ENCODE measurements at places on chromosomes 4 and X.

- no peak for DNase-seq
Observed at GRCh38 chr4:68569466-68570121, 6.5 kb downstream of the UGT2B17 start.

- no peak for DNase-seq
Observed at GRCh38 chr4:109730619-109731545, 1.0 kb upstream of the PLA2G12A start.

DNA sequence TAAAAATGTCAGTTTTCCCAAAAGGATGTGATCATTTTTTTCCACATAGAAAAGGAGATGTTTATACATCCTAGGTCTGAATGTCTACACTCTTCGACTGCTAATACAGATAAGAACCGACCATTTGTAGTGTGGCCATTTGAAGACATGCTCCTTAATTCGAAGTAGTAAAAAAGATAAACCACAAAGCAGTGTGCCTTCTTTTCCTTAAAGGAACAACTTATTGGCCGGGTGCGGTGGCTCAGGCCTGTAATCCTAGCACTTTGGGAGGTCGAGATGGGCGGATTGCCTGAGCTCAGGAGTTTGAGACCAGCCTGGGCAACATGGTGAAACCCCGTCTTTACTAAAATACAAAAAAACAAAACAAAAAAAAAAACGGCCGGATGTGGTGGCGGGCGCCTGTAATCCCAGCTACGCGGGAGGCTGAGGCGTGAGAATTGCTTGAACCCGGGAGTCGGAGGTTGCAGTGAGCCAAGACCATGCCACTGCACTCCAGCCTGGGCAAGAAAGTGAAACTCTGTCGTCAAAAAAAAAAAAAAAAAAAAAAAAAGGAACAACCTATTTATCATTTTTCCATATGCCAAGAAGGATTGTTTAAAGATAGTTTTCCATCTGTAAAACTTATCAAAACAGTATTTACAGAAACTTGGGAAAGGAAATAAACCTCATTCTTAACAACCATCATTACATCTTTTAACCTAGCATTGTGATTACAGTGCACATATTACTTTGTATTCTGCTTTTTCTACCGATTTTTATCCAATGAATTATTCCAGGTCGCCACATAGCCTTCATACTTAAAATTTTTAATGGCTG lies 2.6 kb downstream of the INTS6L start:
- no peak for DNase-seq

DNA sequence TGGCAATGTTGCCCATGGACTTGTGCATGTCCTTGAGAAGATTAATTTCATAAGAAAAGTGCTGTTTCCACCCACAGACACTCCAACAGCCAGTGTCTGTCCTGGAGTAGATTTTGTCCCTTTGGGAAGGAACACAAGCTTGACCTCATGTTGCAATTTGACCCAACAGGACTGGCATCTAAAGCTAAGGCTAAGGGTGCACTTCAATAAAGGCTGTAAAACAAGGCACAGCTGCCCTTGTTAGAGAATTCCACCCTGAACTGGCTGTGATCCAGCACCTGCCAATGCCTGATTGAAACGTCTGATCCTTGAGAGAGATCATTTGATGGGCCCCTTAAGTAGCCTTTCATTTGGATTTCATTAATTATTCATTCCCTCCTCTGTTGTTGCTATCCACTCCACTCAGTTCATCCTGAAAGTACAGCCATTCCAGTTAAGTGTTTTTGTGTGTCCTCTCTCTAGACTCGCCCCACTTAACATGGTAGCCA lies 56.2 kb downstream of the CD99L2 start:
- DNase-seq = no peak

- DNase-seq = no peak
Observed at GRCh38 chr4:40918330-40918729, 168.6 kb downstream of the NSUN7 start.

DNA sequence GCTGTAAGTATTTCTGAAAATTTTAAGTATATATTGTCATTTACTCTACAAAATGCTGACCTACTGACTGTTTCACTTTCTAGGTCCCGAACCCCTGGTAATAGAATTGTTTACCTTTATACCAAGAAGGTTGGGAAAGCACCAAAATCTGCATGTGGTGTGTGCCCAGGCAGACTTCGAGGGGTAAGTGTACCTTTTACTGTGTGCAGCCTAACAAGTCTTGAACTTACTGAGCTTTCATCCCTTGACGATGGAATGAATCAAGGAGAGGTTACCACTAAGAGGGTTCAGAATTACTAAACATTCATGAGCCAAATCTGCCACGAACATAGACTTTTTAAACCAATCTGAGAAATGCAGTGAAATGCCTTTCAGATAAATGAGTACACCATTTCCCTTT lies 1.6 kb downstream of the RPL34 start:
- DNase-seq = no peak

- DNase-seq = no peak
Observed at GRCh38 chrX:10628906-10629305, 8.5 kb upstream of the MID1 start.

- DNase-seq = no peak
Observed at GRCh38 chr4:139777757-139778156, 112.1 kb downstream of the MGST2 start.

DNA sequence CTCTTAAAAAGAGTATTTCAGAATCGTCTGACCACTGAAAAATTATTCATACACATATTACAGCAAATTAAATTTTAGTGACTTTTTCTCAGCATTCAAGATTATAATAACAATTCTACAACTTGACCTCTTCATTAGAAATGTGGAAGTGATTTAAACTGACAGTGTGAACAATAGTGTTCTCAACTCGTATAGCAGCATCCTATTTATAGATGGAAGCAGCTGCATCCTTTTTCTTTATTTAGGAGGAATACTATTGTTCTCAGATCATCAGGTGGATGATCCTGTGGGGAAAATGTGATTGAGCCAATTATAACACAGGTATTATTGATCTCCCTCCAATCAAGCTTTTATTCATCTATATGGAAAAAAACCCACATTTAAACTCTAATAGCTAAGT lies 56.7 kb downstream of the RAPGEF2 start:
- DNase-seq = no peak

DNA sequence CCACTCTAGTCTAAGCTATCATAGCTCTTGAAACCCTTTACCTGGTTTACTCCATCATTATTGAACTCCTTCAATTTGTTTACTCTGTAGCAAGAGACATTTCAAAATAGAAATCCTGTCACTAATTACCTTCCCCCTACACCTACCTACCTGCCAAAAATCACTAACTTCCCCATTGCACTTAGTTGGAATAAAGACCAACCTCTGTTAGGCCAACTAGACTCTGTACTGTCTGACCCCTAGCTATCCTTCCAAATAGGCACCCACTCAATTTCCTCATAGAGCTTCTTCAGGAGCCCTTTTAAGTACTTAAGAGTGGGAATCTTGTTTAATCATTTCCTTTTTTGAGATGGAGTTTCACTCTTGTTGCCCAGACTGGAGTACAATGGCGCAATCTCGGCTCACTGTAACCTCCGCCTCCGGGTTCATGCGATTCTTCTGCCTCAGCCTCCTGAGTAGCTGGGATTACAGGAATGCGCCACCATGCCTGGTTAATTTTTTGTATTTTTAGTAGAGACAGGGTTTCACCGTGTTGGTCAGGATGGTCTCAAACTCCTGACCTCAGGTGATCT lies 8.9 kb upstream of the CDKL2 start:
- no peak for DNase-seq

GRCh38 chr4:88533937-88534750 lies 10.6 kb upstream of the PYURF start:
- no peak for DNase-seq

DNA sequence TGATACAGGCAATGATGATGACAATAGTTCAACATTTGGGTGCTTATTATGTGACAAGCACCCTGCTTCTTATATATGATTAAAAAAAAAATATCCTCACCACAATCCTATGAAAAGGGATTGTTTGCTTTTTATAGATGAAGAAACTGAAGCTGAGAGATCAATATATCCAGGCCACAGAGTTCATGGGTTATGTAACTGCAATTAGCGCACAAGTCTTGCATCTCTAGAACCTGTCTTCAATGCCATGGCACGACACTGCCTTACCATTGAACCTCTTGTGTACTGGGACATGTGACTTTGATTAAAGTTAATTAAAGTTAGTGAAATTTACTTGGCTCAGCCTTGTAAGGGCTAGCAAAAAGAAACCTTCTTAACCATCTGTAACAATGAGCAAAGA lies 599.7 kb downstream of the ADGRL3 start:
- DNase-seq = no peak

DNA sequence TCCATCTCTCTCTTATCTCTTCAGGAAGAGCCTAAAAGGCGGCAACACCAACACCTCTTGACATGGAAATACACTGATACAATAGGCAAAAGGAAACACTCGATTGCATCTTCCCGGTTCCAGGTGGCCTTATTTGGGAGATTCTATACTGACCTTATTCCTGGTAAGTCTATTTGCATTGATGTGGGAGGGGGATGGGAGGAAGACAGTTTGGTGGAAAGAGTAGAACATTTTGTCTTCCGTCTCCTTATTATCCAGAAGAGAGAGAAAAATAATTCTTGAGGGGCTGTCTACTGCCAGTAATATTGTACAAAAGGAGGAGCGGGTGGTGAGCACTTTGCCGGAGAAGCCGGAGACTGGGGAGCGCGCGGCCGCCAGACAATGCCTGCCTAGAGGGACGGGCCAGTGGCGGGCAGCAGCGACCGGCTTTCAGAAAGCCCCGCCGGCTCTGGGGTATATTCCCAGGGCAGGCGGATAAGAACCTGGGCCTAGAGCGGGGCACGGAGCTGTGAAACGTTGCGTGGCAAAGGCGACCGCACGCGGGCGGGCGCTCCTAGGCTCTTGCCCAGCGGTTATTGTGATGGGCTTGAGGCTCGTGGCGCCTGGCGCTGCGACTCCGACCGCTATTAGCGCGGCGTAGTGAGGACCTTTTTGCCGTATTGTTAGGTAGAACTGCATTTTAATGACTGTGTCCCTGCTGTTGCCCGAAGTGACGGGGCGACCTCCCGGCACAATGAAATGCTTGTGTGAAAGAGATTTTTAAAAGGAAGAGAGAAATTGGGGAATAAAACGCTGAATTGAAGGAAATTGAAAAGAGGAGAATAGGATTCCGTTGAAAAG lies 518 bp downstream of the PRDM8 start:
- no peak for DNase-seq

DNA sequence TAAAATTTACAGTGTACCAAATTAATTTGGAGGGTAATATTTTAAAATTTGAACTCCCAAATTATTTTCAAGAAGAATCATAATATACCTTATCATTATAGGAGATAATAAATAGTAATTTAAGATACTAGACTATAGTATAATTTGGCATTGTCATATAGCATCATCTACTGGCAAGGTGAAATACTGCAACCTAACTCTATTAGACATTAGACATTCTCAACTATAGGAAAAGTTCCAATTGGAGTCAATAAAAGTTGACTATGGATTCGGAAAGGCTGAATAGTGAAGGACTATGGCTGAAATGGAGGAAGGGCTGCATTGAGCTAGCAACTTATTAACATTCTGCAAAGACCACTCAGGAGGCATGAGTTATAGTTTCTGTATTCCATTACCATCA lies 113.0 kb downstream of the PRDM5 start:
- no peak for DNase-seq

DNA sequence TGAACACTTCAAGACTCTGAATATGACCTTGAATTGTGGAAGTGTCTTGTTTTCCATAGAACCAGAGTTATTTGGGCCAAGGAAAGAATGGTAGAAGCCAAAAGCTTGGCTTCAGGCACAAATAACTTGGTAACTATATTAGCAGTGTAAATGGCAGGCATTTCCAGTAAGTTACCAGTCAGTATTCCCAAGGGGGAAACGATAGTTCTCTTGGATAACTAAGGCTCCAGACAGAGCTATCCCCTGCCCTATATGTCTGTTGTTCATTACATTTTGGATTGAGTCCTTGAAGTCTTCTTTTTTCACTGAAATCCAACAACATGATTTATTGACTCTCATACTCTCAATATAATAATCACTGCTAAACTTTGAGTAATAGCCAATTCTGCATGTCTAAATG lies 364.1 kb downstream of the MAGEB5 start:
- no peak for DNase-seq

- DNase-seq = no peak
Observed at GRCh38 chr4:99649778-99650177, 7.8 kb downstream of the C4orf54 start.

- DNase-seq = no peak
Observed at GRCh38 chrX:31459361-31459760, 387.5 kb upstream of the FTHL17 start.

DNA sequence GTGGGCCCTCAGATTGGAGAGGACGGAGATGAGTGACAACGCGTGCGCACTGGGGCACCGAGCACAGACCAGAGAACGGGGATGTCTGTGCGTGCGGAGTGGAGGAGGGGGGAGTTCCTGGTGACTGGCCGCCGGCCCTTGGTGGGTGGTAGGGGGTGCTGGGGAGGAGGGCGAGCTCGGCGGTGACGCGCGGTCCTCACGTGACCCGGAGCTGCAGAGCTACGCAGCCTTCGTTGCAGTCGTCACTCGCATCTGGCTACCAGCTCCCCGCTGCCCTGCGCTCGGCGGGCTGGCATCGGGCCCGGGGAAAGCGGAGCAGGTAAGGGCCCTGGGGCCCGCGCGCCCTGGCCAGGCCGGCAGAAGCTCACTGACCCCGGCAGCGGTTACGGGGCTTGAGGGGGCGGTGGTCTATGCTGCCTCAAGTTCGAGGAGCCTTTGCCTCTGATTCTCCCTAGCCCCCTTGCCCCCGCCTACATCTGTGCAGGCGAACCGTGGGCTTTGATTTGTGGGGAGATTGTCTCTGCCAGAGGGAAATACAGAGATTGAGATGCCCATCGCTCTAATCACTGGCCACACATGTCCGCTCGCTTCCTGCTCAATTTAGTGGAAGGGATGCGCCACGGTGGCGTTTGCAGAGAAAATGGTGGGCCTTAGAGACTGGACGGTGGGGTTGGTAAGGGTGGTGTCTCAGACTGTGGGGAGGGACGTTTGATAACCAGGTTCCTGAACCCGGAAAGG lies at the start of gene ARMCX4:
ARMCX4 (plus strand) TSS at position 245 of the 738 bp plus-strand sequence. CDS start 3,134 bp downstream, outside the sequence.
- DNase-seq = no peak

GRCh38 chrX:27797575-27797974 lies 10.2 kb upstream of the MAGEB10 start:
- no peak for DNase-seq

- no peak for DNase-seq
Observed at GRCh38 chr4:154471032-154471431, 20.6 kb downstream of the DCHS2 start.

GRCh38 chrX:50536955-50537354 lies 66.3 kb upstream of the DGKK start:
- no peak for DNase-seq

- no peak for DNase-seq
Observed at GRCh38 chr4:136302566-136302965, 1229.7 kb downstream of the PCDH18 start.

- DNase-seq = no peak
Observed at GRCh38 chrX:36868592-36868991, 139.6 kb upstream of the FAM47C start.

DNA sequence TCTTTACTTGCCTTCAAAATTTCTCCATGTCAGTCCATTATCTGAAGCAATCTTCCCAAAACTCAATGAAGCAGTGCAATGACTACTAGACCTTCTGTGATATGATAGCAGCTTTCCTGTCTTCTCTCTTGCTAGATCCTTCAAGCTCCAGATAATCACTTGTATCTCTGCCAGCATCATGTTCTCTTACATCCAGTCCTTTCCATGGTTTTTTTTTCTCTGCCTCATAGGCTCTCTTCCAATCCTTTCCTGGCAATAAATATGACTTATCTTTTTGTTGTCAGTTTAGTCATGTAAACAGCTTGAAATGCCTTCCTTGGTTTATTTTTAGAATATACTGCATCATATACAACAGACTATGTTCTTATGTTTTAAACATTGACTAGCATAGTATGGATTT lies 193.5 kb downstream of the CFAP299 start:
- DNase-seq = no peak
